Tongue (tissue), 3 donors: ENCODE measurements at places on chromosomes 16 and 17. TPM values are rescaled to one million over a fixed set of nuclear protein-coding genes. Genes with fewer than 3 reads are reported as not detected.

NT5M gene
- total RNA-seq, result 3.5 TPM

GRCh38 chr16:87489434-87490045 lies 3.3 kb downstream of the ZCCHC14 start:
- DNase-seq, result no peak

- DNase-seq, result peak; percentile 64
Observed at GRCh38 chr16:78386557-78387324, 287.3 kb downstream of the WWOX start.

GRCh38 chr16:3690470-3690928 lies 26.8 kb downstream of the TRAP1 start:
- DNase-seq, result peak; percentile 96

- no peak for DNase-seq
Observed at GRCh38 chr16:33059206-33059605, 134.8 kb upstream of the TP53TG3C start.

DNA sequence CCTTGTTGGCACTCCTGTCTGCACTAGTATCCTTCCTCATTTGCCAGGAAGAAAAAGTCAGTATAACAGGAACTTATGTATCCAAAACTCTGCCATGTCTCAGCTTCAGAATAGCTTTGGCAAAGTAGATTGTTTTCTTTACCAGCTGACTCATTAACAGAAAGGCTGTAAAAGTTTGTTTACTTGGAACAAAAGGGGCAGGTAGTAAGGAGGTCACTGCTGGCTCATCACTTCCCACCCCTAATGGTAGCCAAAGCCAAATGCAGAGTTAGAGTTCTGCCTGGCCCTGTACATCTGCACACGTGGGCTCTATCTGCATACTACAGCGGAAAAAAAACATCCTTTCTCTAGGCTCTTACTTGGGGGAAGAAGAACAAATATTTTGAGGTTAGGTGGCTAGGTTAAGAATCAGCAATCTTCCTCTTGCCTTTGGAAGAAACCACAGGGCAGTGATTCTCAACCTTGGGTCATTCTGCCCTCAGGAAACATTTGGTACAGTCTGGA lies 90.9 kb upstream of the BCAR1 start:
- DNase-seq, result no peak
